ENCODE measurements at places on chromosomes 4 and X.
A peak's percentile ranks its signal among the peaks of the same experiment; 100 is the strongest.

GRCh38 chr4:61214680-61215079 lies 14.6 kb downstream of the ADGRL3 start:
- no peak for DNase-seq

DNA sequence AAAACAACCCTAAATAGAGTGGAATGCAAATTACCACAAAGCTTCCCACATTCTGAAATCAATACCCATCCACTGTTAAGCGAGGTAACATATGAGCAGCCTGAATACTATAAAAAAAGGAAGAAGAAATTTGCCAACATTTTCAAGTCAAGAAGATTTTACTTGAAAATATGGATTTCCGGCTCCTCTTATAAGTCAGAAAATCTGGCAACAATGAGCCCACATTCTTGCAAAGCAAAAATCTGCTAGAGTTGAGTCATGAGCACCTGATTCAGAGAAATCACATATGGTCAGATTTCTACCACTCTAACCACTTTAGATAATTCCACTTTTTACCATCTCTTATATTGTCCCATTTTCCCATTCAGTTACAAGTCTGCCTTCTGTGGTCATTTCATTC lies 395.7 kb downstream of the DTHD1 start:
- no peak for DNase-seq

- no peak for DNase-seq
Measured at GRCh38 chrX:44937606-44938005, 64.6 kb downstream of the KDM6A start.

- no peak for DNase-seq
Measured at GRCh38 chr4:153223930-153224329, 19.7 kb downstream of the TRIM2 start.

DNA sequence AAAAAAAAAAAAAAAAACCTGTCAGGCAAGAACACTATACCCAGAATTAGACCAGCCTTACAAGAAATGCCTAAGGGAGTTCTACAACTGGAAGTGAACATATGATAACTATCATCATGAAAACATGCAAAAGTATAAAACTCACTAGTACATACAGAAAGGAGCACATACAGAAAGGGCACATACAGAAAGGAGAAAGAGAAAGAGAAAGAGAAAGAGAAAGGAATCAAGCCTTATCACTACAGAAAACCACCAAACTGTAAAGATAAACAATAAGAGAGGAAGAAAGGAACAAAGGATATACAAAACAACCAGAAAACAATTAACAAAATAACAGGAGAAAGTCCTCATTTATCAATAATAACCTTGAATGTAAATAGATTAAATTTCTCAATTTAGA lies 50.4 kb downstream of the PHKA1 start:
- no peak for DNase-seq

- DNase-seq = no peak
Measured at GRCh38 chr4:105433421-105433820, 40.4 kb downstream of the PPA2 start.

GRCh38 chr4:154084864-154085263 lies 296.0 kb upstream of the SFRP2 start:
- no peak for DNase-seq

- DNase-seq = no peak
Measured at GRCh38 chr4:173410079-173410478, 11.2 kb upstream of the SCRG1 start.

GRCh38 chr4:163279713-163280112 lies 52.7 kb downstream of the NPY1R start:
- DNase-seq = no peak

- no peak for DNase-seq
Measured at GRCh38 chrX:76433219-76433618, 5.7 kb downstream of the MAGEE1 start.

- DNase-seq = peak; percentile 28
Measured at GRCh38 chrX:37302569-37302968, 46.6 kb upstream of the PRRG1 start.

DNA sequence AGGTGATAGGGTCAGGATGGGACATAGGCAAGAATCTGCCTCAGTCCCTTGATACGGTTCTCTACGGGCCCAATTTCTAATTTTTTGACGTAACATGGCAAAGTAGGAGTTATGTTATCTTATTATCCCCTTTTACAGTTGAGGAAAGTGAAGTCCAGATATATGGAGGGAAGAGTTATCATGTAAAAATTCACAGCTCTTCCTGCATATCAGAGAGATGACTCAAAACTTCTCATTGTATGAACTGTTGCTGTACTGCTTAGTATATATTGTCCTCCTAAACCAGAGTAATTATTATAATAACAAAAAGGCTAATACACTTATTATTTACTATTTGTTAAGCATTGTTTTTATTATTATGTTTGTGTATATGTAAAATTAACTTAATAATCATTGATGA lies 260.5 kb upstream of the IGFBP7 start:
- DNase-seq = no peak

GRCh38 chrX:136585960-136586359 lies 53.9 kb downstream of the VGLL1 start:
- no peak for DNase-seq

- DNase-seq = no peak
Measured at GRCh38 chr4:80229128-80229527, 31.8 kb downstream of the PRDM8 start.

DNA sequence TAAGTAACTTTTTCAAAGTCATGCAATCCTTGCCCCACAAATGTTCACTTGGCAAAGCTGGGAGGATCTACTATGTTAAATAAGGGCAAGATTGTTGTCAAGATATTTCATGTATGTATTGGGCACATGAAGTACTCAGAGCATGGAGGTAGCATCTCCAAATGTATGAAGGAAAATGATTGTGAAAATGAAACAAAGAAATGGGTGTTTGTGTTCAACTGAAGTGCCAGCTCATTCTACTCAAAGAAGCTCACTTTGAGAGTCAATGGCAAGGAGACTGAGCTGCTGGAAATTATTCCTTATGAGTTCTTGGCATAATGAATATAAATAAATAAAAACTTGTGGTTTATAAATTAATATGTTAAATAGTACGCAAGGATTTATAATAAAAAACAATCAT lies 124.5 kb upstream of the ARSJ start:
- DNase-seq = no peak

DNA sequence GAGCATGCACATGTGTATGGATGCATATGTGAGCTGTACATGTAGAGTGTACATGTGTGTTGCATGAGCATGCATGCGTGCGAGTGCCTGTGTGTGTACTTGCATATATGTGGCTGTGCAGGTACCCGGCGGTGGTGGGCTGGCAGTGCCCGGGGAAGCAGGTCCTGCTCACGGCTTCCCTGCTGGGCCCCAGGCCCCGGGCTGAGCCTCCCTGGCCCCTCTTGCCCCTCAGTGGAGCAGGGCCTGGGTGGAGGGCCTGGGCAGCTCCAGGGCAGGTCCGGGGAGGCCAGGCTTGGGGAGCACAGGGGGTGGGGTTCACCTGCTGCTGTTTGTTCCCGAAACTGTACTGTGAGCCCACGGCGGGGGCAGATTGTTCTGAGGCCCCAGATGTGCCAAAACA lies 9.4 kb downstream of the NAT8L start:
- DNase-seq = peak; percentile 23

- no peak for DNase-seq
Measured at GRCh38 chrX:97605271-97605670, 721.6 kb downstream of the RPA4 start.

- DNase-seq = no peak
Measured at GRCh38 chr4:189131118-189131517, 809.6 kb upstream of the FRG1 start.

DNA sequence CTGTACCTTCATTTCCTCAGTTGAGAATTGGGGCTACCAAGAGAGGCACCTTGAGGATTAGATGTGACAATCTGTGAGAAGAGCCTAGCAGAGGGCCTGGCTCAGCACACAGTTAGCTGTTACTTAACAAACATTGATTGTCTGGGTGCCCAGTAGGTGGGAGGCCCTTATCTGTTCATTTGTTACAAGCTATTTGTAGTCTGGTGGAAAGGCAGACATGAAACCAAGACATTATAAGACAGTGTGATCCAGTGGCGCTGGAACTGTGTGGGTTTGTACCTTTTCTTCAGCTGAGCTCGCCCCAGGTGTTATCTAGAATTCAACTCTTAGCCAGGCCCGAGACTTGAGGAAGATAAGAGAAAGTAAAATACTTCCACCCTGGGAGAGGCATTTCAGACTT lies 16.9 kb downstream of the AKAP4 start:
- no peak for DNase-seq

- no peak for DNase-seq
Measured at GRCh38 chr4:40355131-40355530, 20.0 kb downstream of the CHRNA9 start.

DNA sequence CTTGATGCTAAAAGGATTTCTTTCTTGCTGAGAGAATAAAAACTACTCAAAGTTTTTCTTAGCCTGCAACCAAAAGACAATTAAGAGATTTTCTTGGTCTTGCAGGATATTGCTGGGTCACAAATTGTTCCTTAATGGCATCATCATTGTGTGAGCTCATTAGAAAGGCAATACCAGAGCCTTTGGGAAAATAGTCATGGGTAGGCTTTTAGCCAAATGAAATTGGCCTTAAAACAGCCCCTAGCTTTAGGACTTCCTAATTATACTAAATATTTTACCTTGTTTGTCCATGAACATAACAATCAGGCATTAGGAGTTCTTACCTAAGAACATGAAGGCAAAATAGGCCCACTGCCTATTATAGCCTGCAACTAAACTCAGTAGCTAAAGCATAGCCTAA lies 10.4 kb upstream of the FAM13A start:
- no peak for DNase-seq

GRCh38 chrX:11672213-11672612 lies 6.5 kb upstream of the ARHGAP6 start:
- DNase-seq = no peak

DNA sequence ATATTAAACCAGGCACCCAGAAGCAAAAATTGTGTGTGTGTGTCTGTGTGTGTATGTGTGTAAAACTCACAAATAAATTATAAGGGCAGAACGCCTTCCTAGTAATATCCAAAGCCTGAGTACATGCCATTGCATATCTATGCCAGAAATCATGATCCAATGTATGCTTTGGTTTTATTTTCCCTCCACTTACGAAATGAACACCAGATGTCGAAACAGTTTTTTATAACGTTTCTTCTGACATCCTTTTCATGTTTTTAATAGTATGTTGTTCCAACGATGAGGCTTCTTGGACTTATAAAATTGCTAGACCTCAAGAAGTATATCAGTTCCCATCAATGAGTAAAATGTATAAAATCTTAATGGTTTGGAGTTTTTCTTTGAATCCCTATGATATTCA lies 55.4 kb downstream of the KCNIP4 start:
- no peak for DNase-seq

DNA sequence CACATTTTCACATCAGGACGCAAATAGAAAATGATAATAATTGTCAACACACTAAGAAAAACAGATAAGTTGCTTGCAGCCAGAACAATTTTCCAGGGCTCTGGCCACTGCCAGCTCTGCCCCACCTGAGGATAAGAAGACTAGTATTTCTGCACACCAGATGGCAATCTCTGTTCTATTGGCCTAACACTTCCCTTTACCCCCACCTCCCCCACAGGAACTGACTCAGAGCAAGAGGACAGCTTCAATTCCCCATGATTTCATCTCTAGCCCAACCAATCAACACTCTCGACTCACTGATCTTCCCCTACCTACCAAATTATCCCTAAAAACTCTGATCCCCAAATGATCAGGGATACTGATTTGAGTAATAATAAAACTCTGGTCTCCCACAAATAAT lies 164.0 kb downstream of the SMARCA1 start:
- DNase-seq = no peak

All from left ventricle myocardium superior (tissue), 1 donor.